ENCODE measurements at places on chromosomes 2 and 18.

DNA sequence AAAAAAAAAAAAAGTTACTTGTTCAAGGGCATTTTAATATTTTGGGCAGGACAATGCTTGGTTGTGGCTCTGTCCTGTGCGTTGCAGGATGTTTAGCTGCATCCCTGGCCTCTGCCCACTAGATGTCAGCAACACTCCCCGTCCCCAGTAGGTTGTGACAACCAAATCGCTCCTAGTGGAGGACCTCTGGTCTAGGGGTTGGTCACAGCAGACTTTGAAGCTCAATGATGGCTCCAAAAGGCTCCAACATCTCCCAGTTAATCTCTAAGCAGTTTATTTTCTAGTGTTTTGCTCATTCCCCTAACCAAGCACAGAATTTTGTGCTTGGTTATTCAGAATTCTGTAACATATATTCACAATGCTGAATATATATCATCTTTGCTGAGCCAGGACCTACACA, 67.0 kb downstream of the CHRNA1 start:
- peak; percentile 80 for DNase-seq

GRCh38 chr2:38590053-38590452, 12.7 kb downstream of the HNRNPLL start:
- DNase-seq = no peak

DNA sequence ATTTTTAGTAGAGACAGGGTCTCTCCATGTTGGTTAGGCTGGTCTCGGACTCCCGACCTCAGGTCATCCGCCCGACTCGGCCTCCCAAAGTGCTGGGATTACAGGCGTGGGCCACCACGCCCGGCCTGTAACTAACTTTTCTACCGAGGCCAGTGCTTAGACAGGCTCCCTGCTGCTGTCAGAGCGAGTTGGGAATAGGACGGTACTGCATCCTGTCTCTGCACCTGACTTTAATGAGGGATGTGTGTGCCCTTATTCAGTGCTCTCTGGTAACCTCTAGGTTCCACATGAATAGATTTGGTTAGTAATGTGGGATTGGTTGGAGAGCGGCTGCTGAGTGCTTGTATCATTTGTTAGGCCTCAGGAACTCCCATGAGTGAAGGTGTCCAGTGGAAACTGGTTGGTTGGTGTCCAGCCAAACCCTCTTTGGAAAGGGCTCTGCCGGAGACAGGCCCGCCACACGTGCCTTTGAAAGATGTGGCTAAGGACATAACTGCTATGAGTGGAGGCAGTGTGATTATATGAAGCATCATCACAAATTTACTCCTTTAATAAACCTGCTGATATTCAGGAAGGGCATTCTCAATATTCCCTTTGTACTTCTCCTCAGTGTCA, 36.6 kb downstream of the MYOM1 start:
- no peak for DNase-seq

DNA sequence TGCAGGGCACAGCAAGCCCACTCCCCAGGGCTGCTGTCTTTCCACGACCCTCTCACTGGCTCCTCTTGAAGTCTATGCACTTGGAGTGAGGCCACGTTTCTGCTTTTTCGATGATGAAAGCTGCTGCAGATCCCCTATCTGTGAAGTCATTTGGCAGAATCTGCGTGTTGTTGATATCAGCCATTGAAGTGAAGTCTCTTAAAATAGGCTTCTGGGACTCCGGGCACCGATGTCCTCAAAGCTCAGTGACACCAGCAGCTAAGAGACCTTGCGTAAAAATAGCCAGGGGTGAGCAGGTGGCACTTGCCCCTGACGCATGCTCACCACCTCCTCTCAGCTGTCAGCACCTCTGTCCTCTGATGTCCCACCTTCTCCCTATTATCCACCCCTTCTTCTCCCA, 89.4 kb upstream of the FHL2 start:
- no peak for DNase-seq

DNA sequence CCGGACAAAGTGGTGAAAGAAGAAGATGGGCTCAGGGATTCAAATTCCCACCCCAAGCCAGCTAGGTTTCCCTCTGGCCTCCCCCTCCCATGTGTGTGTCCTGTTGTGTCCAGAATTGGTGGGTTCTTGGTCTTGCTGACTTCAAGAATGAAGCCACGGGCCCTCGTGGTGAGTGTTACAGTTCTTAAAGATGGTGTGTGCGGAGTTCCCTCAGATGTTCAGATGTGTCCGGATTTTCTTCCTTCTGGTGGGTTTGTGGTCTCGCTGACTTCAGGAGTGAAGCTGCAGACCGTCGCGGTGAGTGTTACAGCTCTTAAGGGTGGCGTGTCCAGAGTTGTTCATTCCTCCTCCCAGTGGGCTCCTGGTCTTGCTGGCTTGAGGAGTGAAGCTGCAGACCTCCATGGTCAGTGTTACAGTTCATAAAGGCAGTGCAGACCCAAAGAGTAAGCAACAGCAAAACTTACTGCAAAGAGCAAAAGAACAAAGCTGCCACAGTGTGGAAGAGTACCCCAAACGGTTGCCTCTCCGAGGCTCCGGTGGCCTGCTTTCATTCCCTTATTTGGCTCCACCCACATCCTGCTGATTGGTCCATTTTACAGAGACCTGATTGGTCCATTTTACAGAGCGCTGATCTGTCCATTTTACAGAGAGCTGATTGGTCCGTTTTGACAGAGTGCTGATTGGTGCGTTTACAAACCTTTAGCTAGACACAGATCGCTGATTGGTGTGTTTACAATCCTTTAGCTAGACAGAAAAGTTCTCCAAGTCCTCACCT, 37.7 kb upstream of the KLF11 start:
- no peak for DNase-seq

DNA sequence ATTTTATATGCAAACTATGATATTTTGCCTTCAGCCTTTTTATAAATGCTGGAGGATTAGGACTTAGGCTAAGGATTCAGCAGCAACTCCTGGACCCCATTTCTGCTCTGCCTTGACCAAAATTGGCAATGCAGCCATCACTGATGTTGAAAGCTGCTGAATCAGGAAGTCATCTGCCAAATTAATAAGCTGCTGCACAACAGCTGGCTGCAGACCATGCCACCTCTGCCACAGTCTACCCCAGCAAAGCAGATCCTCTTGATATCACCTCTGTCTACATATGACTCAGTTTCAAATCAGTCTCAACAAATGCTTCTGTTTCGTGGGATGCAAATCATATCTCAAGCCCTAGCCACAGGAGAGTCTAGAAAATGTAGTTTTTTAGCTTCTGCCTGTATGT, 7.1 kb upstream of the SOS1 start:
- DNase-seq = peak; percentile 75

- no peak for DNase-seq
These were observed 3.6 kb upstream of the KCNJ13 start for GRCh38 chr2:232779934-232780333.

- DNase-seq = no peak
These were observed 1274.5 kb upstream of the CRIM1 start for GRCh38 chr2:35081001-35081621.

DNA sequence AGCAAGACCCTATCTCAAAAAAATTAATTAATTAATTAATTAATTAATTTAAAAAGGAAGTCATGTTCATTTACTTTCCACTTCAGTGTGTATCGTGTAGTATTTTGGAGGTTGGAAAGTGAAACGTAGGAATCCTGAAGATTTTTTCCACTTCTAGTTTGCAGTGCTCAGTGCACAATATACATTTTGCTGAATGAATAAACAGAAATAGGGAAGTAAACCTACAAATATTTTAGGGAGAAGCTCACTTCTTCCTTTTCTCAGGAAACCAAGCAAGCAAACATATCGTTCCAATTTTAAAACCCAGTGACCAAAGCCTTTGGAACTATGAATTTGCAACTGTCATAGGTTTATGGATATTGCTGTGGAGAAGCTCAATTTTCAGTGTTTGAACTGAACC, 27.8 kb downstream of the SLC14A1 start:
- no peak for DNase-seq

- no peak for DNase-seq
These were observed 124.5 kb downstream of the TMEM131 start for GRCh38 chr2:97871096-97871780.

- no peak for DNase-seq
These were observed 98.2 kb downstream of the DYNC1I2 start for GRCh38 chr2:171785450-171785849.

DNA sequence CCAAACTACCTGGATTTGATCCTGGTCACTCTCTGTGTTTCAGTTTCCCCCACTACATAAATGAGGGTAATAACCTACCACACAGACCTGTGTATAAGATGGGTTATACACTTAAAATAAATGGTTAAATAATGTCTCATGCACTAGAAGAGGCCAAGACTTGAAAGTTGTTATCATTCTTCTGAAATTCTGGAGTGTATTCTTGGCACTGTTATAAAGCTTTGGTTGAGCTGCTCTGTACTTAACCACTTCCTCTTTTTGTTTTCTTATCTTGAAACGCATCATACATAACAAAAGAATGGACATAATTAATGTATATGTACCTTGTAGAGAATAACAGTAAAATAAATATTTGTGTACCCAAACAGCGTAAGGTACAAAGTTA, 281.0 kb downstream of the AFF3 start:
- no peak for DNase-seq

- no peak for DNase-seq
These were observed 128.3 kb upstream of the HS6ST1 start for GRCh38 chr2:128446874-128447537.

DNA sequence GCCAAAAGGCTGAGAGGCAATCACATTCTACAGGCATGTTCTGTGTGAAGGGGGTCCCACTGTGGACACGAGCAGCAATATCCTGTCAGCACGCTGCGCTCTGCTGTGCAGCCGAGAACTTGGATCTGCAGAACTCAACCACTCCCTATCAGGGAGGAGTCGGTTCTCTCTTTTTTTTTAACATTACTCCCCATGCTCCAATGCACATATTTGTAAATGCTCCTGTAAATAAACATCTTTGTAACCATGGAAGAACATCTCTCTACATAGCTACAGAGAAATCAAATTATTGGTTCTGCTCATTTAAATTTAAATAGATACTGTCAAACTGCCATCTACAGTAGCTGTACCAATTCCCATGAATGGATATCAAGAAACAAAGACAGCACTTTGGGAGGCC, 3.0 kb upstream of the ANKRD23 start:
- DNase-seq = no peak

- no peak for DNase-seq
These were observed 23.4 kb downstream of the MYO7B start for GRCh38 chr2:127558911-127559310.

DNA sequence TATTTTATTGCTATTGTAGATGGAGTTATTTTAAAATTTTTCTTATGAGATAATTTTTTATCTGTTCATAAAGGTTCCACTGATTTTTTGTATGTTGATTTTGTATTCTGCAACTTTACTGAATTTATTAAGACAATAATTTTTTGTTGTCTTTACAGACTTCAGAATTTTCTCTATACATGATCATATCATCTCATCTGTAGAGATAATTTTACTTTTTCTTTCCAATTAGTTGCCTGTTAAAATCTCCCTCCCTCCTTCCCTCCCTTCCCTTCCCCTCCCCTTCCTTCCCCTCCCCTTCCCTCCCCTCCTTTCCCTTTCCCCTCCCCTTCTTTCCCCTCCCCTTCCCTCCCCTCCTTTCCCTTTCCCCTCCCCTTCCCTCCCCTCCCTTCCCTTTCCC, 378.1 kb downstream of the SOCS6 start:
- no peak for DNase-seq

DNA sequence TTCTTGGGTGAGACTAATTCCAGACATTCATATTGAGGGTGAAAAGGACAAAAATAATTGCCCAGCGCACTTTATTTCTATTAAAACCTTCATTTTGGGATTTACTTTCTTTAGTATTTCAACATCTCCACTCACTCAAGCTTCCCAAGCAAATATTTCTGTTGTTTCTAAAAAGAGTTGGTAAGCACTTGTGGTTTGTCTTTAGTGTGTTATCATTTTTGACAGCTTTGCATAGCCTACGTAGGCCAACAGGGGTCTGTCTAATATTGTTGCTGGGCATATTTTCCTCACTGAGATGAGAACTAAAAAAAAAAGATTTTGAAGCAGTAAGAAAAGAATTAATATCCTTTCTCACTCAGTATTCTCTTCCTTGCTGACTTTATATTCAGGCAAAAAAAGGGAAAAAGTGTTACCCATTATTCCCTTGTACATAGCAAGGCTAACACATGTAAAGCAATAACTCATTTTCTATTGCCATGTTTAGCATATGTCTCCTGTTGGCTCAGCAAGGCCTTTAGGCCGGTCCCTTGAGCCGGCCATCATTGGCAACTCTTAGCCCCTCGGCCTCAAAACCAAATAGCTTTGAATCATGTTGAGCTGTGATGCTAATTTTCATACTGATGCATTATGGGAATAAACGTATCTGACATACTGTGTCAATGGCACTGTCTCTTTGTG, 494.2 kb downstream of the ARHGAP15 start:
- no peak for DNase-seq

DNA sequence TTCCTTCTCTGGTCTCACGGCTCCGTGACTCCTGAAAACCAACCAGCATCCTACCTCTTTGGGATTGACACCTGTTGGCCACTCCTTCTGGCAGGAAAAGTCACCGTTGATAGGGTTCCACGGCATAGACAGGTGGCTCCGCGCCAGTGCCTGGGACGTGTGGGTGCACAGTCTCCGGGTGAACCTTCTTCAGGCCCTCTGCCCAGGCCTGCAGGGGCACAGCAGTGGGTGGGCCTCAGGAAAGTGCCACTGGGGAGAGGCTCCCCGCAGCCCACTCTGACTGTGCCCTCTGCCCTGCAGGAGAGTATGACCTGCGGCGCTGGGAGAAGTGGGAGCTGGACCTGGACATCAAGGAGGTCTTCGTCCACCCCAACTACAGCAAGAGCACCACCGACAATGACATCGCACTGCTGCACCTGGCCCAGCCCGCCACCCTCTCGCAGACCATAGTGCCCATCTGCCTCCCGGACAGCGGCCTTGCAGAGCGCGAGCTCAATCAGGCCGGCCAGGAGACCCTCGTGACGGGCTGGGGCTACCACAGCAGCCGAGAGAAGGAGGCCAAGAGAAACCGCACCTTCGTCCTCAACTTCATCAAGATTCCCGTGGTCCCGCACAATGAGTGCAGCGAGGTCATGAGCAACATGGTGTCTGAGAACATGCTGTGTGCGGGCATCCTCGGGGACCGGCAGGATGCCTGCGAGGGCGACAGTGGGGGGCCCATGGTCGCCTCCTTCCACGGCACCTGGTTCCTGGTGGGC, 10.0 kb downstream of the PROC start:
- no peak for DNase-seq

DNA sequence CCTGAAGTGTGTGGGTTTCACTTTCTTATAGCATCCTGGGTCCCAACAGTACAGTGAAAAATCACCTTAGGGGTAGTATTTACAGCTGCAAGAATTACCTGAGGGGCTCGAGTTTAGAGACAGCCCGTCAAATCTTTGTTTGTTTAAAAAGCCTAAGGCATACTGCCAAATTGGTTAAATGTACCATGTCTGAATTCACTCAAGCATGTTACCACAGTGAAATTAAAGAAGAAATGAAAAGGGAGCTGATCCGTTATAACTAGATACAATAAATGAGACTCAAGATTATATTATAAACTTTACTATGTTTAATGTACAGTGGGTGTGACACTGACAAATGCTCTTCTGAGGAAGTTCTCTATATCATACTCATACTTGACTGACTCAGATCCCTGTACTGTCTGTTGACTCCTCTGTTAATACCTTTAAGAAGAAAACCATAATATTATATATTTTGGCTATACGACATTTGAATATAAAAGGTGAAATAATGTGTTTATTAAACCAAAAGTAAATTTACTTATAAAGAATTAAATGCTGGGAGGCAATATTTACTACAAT, 107.3 kb downstream of the TMEFF2 start:
- no peak for DNase-seq

Data from activated CD4-positive, alpha-beta T cell treated with anti-CD3 and anti-CD28 coated beads for 36 hours (primary cell).